Activated T-cell treated with anti-CD3 and anti-CD28 coated beads for 48 hours (primary cell): ENCODE measurements at places on chromosomes 11 and 22.

DNA sequence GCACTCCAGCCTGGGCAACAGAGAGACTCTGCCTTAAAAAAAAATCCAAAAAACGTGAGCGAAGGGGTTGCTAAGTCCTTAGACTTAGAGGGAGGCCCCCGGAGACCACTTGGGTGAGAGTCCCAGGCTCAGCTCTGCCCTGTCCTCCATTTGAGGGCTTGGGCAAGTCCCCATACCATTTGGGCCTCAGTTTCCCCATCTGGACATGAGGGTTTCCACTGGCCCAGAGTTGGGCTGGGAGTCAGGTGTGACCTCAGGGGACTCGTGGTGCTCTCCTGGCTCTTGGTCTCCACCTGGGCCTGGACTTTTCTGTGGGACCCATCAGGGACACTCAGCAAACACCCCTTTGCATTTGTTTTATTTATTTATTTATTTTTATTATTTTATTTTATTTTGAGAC, 35.2 kb upstream of the CSNK1E start:
- no peak for DNase-seq

- DNase-seq, result no peak
These were observed 1.4 kb upstream of the NEFH start for GRCh38 chr22:29478326-29479276.

DNA sequence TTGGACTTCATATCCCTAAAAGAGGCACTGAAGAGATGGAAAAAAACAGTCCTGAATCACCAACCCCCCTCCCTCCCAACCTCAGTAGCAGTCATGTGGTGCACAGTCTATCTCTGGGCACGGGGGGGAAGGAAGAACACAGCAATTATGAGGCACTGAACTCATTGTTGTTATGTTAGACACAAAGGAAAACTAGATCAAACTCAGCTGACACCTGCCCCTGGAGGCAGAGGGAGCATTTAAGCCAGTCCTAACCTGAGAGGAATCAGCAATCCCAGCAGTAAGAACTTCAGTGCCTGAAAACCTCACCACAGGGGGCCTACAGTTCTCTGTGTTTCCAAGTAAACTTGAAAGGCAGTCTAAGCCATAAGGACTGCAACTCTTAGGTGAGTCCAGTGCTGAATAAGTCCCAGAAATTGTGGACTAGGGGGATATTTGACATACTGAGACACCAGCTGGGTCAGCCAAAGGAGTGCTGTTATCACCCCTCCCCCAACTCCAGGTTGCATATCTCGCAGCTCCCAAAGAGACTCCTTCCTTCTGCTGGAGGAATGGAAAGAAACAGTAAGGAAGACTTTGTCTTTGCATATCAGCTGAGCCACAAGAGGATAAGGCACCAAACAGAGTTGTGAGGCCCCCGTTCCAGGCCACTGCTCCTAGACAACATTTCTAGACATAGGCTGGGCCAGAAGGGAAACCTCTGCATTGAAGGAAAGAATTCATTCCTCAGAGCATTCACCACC, 72.5 kb downstream of the GLYATL1 start:
- no peak for DNase-seq

DNA sequence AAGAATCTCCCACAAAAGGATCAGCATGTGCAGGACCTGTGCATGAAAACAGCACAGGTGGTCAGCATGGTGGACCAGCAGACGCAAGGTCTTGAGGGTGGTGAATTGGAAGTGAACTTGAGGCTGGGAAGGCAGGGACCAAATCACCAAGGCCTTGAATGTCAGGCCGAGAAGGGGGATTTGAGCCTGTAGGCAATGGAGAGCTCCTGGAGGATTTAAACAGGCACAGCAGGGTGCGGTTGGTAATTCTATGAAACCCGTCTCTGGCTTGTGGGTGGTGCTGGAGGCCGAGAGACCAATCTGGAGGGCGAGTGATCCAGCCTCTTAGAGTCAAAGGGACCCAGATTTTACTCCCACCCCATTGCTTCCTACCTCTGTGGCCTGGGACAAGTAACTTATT, 2.4 kb downstream of the TSKU start:
- DNase-seq, result no peak

- DNase-seq, result no peak
These were observed 34.3 kb downstream of the DBX1 start for GRCh38 chr11:20125927-20126326.

GRCh38 chr11:17526326-17526725, 17.9 kb downstream of the USH1C start:
- no peak for DNase-seq

- no peak for DNase-seq
These were observed 53.7 kb downstream of the ARHGEF12 start for GRCh38 chr11:120389693-120390584.

- no peak for DNase-seq
These were observed 49.7 kb downstream of the CYTH4 start for GRCh38 chr22:37331856-37332536.

DNA sequence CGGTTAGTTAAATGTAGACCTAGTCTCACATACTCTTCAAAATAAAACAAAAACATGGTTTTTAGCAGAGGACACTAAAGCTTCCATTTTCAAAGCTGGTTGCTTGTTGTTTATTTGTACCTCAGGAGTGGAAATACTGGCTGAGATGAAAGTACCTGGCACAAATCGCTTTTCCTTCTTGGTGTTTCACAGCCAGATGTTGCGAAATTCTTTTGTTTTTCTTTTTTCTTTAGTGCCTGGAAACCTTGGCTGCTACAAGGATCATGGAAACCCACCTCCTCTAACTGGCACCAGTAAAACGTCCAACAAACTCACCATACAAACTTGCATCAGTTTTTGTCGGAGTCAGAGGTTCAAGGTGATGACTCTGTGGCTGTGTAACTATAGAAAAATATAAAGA, 48.3 kb downstream of the KREMEN1 start:
- no peak for DNase-seq

DNA sequence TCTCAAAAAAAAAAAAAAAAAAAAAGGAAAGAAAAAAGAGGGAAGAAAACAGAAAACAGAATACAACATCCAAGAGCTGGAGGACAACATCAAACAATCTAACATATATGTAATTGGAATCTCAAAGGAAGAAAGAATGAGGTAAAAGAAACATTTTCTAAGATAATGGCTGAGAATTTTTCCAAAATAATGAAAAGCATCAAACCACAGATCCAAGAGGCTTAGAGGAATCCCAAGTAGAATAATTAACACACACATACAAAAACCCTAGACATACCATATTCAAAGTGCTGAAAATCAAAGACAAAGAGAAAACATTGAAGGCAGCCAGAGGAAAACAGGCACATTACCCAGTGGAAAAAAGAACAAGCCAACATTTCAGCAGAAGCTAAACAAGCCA, 4.9 kb downstream of the SULT4A1 start:
- no peak for DNase-seq

DNA sequence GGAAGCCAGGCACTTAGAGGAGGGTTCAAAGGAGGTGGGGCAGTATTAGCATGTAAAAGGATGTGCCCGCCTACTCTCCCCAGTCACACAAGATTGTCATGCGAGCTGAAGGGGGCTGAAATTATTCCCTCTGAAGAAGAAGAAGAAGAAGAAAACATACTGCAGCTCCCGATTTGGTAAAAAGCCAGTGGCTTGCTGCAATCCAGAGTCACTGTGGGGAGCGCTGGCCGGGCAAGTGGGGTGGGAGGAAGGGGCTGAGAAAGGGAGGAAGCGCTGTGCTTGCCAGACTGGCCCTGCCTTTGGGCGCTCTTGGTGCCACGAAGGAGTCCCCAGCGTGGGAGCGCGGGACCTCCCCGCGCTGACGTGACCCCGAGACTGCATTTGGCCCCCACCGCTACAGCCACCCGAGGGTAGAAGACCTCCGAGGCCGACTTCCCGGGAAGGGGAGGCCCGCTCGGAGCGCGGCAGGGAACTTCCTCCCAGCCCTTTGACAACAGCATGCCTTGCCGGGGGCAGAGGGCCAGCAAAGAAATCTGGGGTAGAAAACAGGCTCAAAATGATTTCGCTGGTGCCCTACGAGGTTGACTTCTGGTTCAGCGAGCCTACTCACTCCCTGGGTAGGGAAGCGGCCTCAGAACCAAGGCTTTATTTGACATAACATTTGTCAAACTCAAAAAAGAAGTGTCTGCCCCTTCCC, 906.3 kb downstream of the DLG2 start:
- no peak for DNase-seq

GRCh38 chr22:25048659-25049647, 96.4 kb downstream of the KIAA1671 start:
- peak; percentile 61 for DNase-seq
